ENCODE measurements at places on chromosomes 13 and 19.

DNA sequence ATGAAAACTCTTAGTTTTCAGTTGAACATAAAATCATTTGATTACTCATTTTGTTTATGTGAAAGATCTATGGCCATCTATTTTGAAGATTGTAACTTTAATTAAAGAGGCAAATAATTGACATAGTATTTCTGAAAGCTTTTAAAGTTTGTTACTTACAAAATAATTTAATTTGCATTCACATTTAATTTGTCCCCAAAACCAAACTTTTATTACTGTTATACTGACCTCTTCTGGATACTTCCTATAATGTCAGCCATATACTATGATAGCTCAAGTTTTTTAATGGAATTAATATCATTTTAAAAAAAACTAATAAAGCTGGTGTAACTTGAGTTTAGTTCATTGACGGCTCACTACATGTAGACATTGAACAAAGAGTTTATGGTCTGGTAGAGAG is 4.9 kb upstream of the SGCG start:
- DNase-seq: no peak

- DNase-seq: no peak
Measured at GRCh38 chr19:1103132-1103707, 574 bp upstream of the GPX4 start.

DNA sequence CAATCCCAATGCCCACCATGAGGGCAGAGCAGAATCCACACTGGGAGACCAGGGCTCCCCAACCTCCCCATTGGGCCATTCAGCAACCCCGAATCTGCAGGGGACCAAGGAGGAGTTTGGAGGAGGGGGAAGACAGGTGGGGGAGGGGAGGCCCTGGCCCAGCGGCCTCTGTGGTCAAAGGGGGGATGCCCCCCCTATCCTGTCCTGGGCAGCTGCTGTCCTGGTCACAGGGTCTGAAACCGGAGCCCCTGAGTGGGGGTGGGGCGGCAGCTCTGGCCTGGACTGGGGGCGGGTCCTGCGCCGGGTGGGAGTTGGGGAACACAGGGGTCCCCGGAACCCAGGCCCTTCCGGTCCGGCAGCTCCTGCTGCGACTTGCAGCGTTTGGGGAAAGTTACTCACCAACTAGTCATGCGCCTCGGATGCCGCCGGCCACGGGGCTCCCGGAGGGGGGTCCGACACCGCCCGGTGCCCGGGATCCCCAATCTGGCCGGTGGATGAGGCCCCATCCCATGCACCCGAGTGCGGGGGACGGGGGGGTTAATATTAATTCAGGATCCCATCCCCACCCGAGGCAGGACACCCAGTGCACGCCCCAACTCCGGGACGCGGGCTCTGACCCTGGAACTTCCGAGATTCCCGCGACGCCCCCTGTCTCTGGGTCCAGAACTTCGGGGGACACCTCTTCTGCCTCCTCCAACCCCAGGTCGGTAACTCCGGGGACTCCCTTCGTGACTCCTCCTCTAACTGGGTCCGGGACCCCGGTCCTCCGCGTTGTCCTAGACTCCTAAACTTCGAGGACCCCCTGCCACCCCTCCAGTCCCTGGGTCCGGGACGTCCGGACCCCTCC is 872 bp downstream of the HOMER3 start:
- DNase-seq: no peak

GRCh38 chr19:39497996-39498797 is 550 bp upstream of the DLL3 start:
- DNase-seq: no peak

DNA sequence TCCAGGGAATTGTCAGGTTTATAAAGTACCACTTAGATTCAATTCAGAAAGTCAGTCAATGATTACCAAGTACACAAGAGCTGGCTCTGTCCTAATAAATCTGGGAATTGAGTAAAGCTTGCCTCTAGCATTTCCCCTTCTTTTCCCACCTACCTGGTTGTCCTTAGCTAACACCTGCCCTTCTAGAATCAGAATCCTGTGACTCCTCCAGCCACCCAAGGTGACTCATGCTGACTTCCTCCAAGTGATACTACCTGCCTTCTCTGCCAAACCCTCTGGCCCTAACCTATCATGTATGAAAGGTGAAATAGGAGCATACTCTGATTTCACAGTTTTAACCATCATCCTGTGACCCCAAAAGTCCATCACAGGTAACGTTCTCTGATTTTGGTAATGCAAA is 151.2 kb downstream of the DIAPH3 start:
- DNase-seq: no peak

- DNase-seq: no peak
Measured at GRCh38 chr13:80962855-80963254, 621.9 kb upstream of the SPRY2 start.

GRCh38 chr13:41148419-41149283 is 16.0 kb upstream of the KBTBD6 start:
- no peak for DNase-seq

DNA sequence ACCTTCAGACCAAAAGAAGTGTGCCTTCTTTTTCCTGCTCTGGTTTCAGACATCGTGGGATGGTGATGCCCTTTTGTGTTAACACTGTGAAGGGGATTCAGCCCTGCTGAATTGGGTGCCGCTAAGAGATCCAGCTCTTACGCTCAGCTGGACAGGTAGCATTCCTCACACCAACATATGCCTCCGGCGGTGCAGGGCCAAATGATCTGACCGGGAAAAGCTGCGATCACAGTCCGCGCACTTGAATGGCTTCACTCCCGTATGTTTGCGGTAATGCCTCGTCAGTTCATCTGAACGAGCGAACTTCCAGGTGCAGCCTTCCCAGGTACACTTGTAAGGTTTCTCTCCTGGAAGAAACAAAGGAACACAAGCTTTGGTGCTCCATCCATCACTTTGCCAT is 438.9 kb downstream of the KLF12 start:
- no peak for DNase-seq

DNA sequence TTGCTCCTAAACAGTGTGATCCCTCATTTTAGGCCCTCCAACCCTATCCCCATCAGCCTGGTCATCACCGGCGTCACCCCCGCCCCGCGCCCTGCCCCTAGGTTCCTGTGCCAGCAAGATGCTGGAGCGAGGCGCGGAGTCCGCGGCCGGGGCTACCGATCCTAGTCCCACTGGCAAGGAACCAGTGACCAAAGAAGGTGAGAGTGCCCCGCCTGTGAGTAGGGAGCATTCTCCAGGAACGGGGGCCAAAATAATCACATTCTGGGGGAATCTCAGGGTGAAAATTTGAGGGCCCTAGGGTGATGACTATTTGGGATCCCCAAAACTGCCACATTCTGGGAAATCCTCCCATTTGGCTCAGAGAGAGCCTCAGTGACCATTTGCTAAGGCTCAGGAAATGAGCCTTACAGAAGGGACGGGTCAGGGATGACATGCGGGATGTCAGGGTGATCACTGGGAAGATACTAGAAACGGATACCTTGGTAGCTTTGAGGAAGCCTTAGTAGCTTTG is 1.4 kb downstream of the ZNF575 start:
- no peak for DNase-seq

Data from AG09309 (cell line).